ENCODE measurements at places on chromosomes 5 and 9.
A peak's percentile ranks its signal among the peaks of the same experiment; 100 is the strongest.

GRCh38 chr9:118455788-118456187 is 751.6 kb downstream of the TLR4 start:
- DNase-seq = no peak

GRCh38 chr9:92934321-92934720 is 13.0 kb upstream of the FGD3 start:
- DNase-seq = peak; percentile 37

DNA sequence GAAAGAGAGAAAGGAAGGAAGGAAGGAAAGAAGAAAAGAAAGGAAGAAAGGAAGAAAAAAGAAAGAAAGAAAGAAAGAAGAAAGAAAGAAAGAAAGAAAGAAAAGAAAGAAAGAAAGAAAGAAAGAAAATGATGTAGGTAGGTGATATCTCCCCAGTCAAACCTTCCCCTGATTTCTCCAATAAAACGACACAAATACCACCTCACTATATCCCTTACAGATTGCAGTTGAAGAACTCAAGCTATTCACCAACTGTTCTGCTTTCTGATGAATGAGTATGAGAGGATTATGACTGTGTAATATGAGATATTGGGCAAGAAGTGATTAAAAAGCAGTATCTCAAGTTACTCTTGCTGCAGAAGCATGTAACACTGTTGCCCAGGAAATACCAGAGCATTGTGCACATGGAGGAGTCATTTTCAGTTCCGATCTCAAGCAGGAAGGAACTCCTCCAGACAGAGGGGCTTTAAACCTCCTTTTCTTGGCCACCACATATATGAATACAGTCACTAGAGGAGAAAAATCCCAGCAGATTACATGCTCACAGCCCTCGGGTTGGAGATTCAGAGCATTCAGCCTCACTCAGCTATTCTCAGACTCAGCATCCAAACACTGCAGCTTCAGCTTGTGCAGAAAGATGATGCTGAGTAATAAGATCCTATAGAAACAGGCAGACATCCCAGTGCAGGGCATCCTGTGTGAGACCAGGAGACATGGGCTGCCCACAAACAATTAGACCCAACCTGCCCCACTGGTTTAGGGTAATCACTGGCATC is 61.4 kb downstream of the UGCG start:
- peak; percentile 61 for DNase-seq

GRCh38 chr9:11577522-11577921 is 964.7 kb upstream of the PTPRD start:
- no peak for DNase-seq

DNA sequence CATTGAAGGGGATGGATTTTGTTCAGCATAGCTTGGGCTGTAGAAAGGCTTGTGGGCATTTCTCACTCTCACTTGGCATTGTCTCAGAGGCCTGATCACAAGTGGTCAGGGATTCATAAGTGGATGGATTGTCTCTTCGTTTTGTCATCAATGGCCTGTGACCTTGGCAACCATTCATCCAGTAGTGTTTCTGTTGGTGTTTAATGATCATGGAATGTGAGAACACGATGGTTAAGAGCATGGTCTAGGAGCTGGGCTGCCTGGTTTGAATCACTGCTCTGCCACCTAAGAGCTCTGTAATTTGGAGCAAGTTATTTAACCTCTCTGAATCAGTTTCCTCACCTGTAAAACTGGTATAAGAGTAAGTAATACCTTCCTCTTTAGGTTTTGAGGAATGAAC is 430.1 kb upstream of the MEF2C start:
- DNase-seq = no peak

DNA sequence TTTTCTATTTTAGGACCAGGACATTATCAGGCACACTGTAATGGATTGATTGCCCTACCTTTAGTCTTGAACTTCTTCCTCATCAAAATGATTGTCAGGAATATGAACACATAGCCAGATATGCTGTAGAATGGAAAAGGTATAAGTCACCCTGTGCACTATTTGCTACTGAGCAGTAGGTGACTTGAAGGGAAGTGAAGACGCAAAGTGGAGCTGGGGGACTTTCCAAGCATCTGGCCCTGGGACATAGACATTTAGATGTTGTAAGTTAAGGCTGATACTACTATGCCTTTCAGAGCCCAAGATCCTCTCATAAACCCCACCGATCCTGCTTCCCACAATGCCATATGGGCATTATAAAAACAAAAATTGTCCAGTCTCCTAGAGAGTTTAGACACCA is 174.5 kb downstream of the DOCK8 start:
- no peak for DNase-seq

- peak; percentile 19 for DNase-seq
These were observed 404 bp upstream of the AFAP1L1 start for GRCh38 chr5:149271195-149271715.

- DNase-seq = no peak
These were observed 2.7 kb upstream of the RAPGEF6 start for GRCh38 chr5:131637694-131638093.

GRCh38 chr5:15956622-15957021 is 223.0 kb downstream of the MARCHF11 start:
- DNase-seq = no peak

- peak; percentile 79 for DNase-seq
These were observed 725 bp downstream of the NDUFB6 start for GRCh38 chr9:32571969-32572899.

- no peak for DNase-seq
These were observed 156.1 kb upstream of the NTRK2 start for GRCh38 chr9:84513473-84513872.

- DNase-seq = no peak
These were observed 76.3 kb upstream of the BARHL1 start for GRCh38 chr9:132505991-132506655.

DNA sequence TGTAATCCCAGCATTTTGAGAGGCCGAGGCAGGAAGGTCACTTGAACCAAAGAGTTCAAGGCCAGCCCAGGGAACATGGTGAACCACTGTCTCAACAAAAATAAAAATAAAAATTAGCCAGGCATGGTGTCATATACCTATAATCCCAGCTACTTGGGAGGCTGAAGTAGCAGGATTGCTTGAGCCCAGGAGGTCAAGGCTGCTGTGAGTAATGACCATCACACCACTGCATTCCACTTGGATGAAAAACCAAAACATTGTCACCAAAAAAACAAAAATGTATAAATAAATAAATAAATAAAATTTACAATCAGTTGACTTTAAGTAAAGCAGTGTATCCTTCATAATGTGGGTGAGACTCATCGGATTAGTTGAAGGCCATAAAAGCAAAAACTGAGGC is 541.4 kb downstream of the CSNK1G3 start:
- DNase-seq = no peak

DNA sequence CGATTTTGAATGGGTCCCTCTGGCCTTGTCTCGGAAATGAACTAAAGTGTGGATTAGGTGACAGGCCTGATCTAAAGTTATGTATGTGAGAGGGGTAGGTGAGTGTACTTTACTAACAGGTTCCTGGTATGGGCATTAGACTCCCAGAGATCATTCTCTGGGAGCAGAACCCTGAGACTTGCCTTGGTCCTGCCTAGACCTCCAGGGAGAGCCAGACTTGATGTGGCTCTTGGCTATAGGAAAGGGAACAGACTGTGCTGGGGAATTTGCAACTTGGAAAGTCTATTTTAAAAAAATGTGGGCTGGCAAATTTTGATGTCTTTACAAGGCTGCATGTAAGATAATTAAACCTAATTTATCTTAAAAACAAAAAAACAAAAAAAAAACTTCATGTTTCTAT is 49.8 kb upstream of the NREP start:
- no peak for DNase-seq

DNA sequence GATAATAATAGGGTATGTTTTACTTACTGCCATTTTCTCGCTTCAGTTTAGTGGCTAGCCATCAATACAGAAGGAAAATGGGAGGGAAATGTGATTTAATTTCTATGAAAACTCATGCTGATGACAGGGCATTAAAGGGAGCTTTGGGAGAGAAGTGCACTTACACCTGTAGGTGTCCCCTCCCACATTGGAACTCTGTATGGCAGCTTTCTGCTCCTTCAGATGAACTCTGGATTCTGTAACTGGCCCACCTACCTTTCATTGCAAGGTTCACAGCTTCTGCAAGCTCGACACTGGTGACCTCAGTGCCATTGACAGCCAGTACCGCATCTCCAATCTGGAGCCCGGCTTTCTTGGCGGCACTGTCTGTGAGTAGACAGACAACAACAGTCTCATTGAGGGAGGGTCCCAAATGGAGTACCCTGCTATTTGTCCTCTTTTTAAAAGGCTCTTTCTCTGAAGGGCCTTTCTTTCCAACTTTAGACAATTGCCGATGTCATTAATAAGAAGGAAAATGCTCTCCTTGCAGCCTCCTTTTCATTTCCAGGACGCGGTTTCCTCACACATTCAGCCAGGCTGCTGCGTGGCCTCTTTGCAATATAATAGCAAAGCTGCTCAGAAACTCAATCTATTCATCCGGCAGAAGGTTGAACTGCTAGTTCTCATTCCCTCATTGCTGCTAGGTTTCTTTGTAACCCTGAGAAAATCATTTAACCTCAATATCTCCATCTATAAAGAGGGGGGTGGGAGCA is 63.6 kb downstream of the NUDT12 start:
- DNase-seq = no peak

- DNase-seq = no peak
These were observed 92.1 kb downstream of the LMNB1 start for GRCh38 chr5:126869005-126869451.

DNA sequence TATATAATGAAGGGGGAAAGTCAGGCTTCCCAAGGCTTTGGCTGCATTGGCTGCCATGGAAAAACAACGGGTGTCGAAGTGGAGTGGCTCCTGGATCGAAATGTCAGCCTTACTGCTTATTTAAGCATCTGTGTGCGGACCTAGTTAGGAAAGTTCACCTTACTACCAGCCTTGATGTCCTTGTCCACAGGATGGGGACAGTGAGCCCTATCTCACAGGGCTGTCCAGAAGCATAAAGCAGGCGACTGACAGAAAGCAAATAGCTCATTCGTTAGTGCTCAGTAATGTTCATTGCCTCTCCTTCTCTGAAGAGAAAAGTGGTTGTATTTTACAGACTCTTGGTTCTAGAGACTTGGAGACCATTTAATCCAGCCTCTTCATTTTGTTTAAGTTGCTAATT is 81.5 kb upstream of the NIPAL4 start:
- DNase-seq = peak; percentile 30

- no peak for DNase-seq
These were observed 158.6 kb downstream of the RFX3 start for GRCh38 chr9:3367185-3367584.

DNA sequence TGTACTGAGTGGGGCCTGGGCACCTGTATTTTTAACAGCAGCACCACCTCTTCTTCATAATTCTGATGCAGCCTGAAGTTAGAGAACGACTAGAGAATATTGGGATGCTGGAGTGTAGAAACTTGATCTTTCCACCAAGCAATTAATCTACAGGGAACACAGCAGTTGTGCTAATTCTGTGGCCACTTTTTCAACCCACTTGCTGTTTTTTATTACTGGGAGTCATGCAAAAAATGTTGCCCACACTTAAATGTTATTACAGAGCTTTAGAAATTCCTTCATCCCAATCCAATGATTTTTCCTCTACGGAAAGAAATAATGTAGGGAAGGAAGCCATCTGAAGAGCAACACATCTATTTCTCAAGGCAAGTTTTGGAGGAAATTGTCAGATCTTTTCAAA is 190.9 kb upstream of the TUT7 start:
- DNase-seq = no peak

DNA sequence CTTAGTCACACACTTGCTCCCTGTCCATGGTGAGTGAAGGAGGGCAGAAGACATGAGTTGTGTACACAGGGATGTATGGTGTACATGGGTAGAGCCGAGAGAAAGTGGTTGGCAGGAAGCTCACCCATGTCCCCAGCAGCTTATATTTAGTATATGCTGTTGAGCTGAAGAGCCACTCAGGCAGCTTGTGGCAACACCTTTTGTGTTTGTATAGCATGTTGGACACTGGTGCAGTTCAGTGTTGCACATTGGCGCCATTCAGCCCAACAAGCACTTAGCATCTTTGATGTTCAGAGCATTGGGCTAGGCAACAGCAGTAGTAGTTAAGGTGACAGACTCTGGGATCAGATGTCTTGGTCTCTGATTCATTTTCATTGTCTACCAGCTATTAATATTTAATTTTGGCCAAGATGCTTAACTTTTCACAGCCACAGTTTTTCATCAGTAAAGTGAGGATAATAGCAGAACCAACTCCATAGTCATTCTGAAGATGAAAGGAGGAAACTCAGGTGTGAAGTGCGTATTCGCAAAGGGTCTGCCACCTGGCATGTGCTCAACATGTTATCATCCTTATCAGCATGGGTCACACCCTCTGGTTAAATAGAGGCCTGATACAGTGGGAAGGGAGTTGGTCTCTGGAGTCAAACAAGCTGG is 184.8 kb downstream of the NR3C1 start:
- no peak for DNase-seq

GRCh38 chr5:127040796-127041520 is 10.6 kb upstream of the MARCHF3 start:
- peak; percentile 14 for DNase-seq

- DNase-seq = no peak
These were observed 155.3 kb downstream of the COL23A1 start for GRCh38 chr5:178434851-178435250.

GRCh38 chr5:4614088-4614487 is 526.0 kb upstream of the ADAMTS16 start:
- no peak for DNase-seq

GRCh38 chr5:62547945-62548630 is 30.5 kb upstream of the LRRC70 start:
- DNase-seq = no peak

- DNase-seq = no peak
These were observed 14.3 kb upstream of the GABRP start for GRCh38 chr5:170769246-170769645.

DNA sequence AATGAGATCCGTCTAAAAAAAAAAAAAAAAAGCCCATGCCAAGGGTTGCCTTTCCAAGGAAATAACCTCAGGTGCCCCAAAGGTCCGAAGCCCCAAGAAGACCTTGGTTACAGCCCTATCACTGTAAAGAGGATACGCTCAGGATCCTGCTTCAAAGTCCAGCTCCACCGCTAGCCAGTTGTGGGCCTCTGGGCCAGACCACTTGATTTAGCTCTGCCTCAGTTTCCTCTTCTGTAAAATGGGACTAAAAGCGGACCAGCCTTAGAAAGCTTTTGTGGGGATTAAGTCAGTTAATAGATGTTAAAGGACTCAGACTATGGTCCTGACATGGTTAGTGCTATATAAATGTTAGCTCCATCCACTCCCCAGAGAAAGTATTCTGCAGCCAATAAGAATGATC is 48.7 kb upstream of the ORM1 start:
- no peak for DNase-seq

DNA sequence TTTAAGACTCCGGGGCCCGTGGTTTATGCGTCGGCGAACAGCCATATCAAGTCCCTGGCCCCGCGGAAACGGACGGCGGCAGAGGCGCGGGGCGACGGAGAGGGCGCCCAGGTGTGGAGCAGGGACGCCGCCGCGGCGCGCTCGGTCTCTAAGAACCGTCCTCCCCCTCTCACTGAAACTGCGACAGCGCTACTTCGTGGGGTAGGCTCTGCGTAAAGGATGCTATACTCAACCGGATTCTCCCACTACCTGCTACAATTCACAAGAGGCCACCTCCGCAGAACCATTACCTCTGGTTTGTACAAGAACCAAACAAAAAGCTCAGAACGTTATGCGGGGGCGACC is 404 bp downstream of the MRNIP start:
- DNase-seq = peak; percentile 52
